Uterus (tissue), 4 donors: ENCODE measurements at places on chromosomes 4 and X.

DNA sequence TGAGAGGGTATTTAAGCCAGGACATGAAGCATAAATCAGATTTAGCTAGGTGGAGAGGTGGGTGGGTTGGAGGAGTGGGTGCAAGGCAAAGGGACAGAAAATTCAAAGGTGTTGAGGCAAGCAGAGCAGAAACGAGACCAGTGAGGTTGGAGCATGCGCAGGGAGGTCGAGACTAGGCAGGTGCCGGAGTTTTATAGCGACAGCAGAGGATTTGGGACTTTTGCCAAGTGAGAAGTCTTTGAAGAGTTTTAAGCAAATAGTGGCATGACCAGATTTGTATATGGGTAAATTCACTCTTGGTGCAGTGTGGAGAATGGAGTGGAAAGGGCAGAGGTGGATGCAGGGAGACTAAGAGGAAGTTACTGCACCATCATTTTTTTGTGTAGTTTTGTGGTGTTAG lies 107.0 kb upstream of the TLR2 start:
- H3K27me3 ChIP-seq = no peaks in the 10 kb centered on the region
- H3K4me1 ChIP-seq = no peaks in the 10 kb centered on the region
- H3K36me3 ChIP-seq = no peaks in the 10 kb centered on the region
- no peak overlapping the region for H3K27ac ChIP-seq
- no peak overlapping the region for H3K4me3 ChIP-seq

DNA sequence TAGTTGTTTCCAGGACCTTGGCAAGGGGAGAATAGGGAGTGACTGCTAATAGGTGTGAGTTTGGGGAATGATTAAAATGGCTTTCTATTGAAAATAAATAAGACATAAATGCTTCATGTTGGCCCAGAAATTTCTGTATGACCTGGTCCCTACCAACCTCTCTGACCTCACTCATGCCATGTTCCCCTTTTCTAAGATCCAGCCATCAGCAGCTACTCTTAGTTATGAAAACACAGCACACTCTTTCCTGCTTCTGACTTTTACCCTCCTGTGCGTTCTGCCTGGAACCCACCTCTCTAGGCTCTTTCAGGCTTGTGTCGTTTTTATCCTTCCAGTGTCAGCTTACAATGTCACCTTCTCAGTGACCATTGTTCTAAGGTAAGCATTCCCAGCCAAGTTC lies 14.8 kb upstream of the CXCL5 start:
- no peak overlapping the region for H3K27ac ChIP-seq
- no peak overlapping the region for H3K4me3 ChIP-seq

DNA sequence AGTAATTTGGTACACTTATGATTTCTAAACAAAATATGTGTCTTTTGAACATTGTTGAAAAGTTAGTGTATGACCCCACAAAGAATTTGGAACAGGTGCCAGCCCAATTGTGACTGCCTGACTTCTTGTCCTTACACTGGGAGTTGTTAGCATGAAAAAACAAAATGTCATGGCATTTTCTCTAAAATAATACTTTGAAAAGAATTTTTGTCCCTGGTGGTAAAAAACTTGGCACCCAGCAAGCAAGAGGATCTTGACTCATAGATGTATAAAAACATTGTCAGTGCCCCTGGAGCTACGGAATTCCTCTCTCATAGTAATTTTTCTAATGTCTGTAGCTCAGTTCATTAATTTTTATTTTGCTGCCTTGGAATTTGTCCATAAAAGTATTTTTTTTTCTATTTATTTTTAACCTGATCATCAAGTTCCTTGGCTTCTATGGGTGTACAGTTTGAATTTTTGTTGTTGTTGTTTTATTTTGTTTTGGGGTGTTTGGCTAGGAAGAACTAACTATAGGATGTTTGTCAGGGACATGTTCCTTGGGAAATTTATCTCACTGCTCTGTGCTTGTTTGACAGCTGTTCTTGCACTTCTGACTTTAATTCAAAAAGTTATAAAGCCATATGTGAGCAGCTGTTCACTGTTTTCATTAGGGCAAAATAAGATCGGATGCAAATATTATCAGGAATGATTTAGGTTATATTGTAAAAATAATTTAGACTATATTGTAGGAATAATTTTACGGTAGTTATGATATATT lies 95.4 kb upstream of the NUDT6 start:
- H3K36me3 ChIP-seq = no peaks in the 10 kb centered on the region

- no peaks in the 10 kb centered on the region for H3K4me1 ChIP-seq
- H3K4me3 ChIP-seq = no peak overlapping the region
- H3K36me3 ChIP-seq = no peaks in the 10 kb centered on the region
- no peaks in the 10 kb centered on the region for H3K27me3 ChIP-seq
- H3K27ac ChIP-seq = no peak overlapping the region
- DNase-seq = no peak
These were observed 1950.9 kb downstream of the ARAP2 start for GRCh38 chr4:34293459-34293858.

- no peak for DNase-seq
- H3K27me3 ChIP-seq = no peaks in the 10 kb centered on the region
- no peaks in the 10 kb centered on the region for H3K4me1 ChIP-seq
- H3K36me3 ChIP-seq = no peaks in the 10 kb centered on the region
- no peak overlapping the region for H3K27ac ChIP-seq
- H3K4me3 ChIP-seq = no peak overlapping the region
These were observed 215.4 kb downstream of the CCNG2 start for GRCh38 chr4:77372375-77372774.

GRCh38 chr4:184348311-184349233 lies 125.8 kb downstream of the IRF2 start:
- no peaks in the 10 kb centered on the region for H3K4me1 ChIP-seq
- no peak for DNase-seq
- H3K27ac ChIP-seq = peak overlapping the region; percentile 52
- no peak overlapping the region for H3K4me3 ChIP-seq
- H3K36me3 ChIP-seq = no peaks in the 10 kb centered on the region

GRCh38 chr4:172992648-172993378 lies 175.8 kb upstream of the GALNT7 start:
- H3K27ac ChIP-seq = no peak overlapping the region
- no peak overlapping the region for H3K4me3 ChIP-seq
- H3K4me1 ChIP-seq = no peaks in the 10 kb centered on the region
- H3K27me3 ChIP-seq = no peaks in the 10 kb centered on the region
- no peaks in the 10 kb centered on the region for H3K36me3 ChIP-seq

DNA sequence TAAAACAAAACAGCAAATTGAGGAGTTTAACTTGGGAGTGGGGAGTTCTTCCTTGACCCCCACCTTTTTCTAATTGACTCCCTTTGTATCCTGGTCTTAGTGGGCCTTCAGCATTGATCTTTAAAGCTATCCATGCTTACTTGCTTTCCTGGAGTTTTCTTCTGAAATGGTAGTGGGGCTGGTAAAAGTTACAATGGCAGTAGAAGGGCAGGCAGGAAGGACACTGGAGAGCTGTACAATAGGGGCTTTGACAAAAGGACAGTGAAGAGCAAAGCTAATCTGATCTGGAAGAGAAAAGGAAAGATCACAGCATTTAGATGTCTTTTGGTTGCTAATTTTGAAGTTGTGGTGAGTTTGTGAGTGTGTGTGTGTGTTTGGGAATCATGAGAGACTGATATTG lies 111.5 kb downstream of the MID1 start:
- H3K4me1 ChIP-seq = no peaks in the 10 kb centered on the region
- H3K4me3 ChIP-seq = no peak overlapping the region
- H3K27ac ChIP-seq = no peak overlapping the region
- no peak for DNase-seq
- no peaks in the 10 kb centered on the region for H3K36me3 ChIP-seq

- no peak for DNase-seq
- H3K27ac ChIP-seq = no peak overlapping the region
- H3K27me3 ChIP-seq = no peaks in the 10 kb centered on the region
- H3K36me3 ChIP-seq = no peaks in the 10 kb centered on the region
- H3K4me3 ChIP-seq = no peak overlapping the region
These were observed 13.8 kb downstream of the GALNT7 start for GRCh38 chr4:173182403-173182802.

- no peaks in the 10 kb centered on the region for H3K4me1 ChIP-seq
- H3K4me3 ChIP-seq = no peak overlapping the region
- no peaks in the 10 kb centered on the region for H3K36me3 ChIP-seq
These were observed 491.2 kb upstream of the LCORL start for GRCh38 chr4:18512718-18513117.

DNA sequence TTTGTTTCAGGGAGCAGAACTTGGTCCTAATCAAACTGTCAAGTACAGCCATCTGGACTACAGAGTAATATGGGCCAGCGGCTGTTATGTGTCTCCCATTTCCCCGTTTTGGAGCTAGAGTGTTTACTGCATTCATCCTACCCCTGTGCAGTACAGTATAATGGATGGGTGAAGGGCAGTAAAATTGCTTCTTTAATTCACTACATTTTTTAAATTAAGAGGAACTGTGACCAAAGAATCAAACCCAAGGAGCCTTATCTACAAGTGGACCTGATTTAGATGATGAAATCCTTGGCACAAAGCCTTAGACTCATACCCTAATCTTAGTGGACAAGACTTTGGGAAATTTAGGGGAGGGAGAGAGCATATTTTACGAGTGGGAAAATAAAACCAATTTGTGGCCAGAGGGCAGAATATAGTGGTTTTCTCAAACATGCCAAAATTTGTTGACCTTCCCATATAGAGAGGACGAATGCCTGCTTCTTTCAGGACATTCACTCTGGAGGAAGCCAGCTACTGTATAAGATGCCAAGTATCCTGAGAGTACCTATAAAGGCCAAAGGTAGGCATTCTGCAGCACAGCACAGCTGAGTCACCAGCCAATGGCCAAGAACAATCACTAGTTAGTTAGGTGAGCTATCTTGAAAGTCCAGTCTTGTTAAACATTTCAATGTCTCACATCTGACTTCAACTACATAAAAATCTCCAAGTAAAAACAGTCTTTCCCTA lies 253.8 kb upstream of the KCNIP4 start:
- DNase-seq = no peak
- H3K4me3 ChIP-seq = no peak overlapping the region
- H3K4me1 ChIP-seq = no peaks in the 10 kb centered on the region
- no peak overlapping the region for H3K27ac ChIP-seq
